ENCODE measurements at places on chromosomes 12 and 14.

DNA sequence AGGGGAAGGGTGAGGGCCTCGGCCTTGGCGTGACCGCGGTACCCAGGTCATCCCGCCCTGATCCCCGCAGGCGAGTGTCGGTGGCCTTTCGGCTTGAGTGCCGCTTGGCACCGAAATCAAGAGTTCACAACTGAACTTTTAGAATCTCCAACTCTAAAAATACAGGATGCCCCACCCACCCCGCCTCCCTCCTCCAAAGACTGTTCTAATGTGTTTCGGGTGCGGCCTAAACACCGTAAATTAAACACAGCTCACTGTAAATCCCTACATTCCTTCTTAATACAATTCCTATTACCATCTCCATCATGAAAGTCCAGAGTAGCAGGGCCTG is 11.4 kb downstream of the SCNN1A start:
- no peak for DNase-seq

- DNase-seq = no peak
Measured at GRCh38 chr14:91904956-91905645, 37.8 kb upstream of the TC2N start.

GRCh38 chr14:23544511-23545447 is 6.8 kb downstream of the ZFHX2 start:
- DNase-seq = no peak

DNA sequence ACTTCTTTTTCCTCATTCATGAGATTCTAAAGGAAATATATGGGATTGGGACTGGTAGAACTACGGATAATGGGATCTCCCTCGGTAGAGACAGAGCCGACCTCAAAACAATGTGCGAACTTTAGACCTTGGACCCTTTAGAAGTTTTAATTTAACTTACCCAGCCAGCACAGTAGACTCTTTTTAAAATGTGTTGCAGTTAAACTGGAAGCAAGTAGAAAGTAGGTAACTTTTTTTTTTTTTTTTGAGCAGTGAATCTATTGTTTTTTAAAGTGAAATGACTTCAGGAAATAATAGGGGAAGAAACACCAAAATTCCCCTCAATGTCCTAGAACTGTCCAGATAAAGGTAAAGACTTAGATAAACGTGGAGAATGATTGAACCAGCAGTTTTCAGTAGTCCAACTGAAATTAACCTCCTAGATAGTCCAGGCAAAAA is 1.1 kb upstream of the ATXN2 start:
- DNase-seq = no peak

- DNase-seq = no peak
Measured at GRCh38 chr12:110262442-110263388, 18.3 kb upstream of the ATP2A2 start.

GRCh38 chr14:25833341-25834126 is 764.3 kb downstream of the NOVA1 start:
- no peak for DNase-seq

GRCh38 chr14:93137864-93138263 is 22.1 kb upstream of the ITPK1 start:
- DNase-seq = no peak

DNA sequence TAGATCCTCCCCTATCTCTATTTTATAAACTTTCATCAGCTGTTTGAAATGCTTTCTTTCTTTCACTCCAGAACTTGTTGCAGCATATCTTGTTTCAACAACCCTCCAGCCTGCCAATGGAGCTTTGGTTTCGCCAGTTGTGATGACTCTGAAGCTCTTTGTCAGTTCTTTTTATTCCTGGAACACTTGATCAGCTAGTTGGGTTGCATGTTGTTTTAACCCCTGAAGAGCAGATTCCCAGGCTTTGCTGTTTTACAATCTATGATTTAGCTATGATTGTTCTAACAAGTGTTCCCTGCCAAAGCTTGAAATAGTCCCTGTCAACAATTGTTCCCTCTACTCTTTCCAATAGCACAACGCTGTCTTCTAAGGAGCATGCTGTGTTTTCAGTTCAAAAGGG is 50.6 kb upstream of the FUT8 start:
- no peak for DNase-seq

DNA sequence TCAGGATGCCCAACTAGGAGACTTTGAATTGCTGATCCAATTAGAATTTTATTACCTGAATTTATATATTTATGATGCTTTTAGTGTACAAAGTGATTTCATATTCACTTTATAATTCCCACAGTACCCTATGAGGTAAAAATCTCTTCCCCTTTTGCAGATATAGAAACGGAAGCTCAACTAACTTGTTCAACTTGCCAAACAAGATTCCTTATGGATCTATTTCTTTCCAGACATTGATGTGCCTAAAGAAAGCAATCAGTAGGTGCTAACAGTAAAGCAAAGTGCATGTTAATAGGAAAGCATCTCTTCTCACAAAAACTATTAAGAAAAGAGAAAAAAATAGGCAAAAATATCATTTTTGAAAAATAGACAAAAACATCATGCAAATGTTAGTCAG is 65.9 kb upstream of the PPP1R12A start:
- DNase-seq = no peak

DNA sequence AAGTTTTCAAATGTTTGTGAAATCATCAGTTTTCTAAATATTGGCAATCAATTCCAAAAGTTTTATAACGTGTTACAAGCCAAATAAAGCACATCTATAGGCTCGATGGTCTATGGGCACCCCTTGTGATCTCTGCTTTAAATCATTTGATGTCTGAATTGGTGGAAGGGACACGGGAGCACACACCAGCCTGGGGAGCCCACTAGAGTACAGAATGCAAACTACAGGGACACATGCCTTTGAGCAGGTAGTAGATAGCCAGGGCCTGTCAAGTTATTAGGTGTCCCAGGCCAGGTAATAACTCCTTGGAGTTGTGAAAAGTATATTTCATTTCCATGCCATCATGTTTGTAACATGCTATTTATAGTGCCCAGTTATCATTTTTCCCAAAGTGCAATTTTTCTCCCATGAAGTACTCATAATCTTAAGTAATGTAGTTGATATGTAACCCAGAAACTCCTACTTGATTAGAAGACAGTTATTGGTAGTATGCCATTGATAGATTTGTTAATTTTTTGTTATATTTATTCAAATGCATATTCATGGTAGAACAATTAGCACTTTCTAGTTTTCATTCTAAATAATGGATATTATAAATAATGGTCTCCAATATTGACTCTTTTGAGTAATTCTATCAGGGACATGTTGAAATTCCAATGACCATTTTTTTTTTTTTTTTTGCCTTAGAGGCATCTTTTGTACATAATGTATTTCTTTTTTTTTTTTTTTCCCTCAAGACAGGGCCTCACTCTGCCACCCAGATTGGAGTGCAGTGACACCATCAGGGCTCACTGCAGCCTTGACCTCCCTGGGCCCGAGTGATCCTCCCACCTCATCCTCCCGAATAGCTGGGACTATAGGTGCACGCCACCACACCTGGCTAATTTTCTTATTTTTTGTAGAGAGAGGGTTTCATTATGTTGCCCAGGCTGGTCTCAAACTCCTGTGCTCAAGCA is 96.9 kb upstream of the FGD4 start:
- no peak for DNase-seq

DNA sequence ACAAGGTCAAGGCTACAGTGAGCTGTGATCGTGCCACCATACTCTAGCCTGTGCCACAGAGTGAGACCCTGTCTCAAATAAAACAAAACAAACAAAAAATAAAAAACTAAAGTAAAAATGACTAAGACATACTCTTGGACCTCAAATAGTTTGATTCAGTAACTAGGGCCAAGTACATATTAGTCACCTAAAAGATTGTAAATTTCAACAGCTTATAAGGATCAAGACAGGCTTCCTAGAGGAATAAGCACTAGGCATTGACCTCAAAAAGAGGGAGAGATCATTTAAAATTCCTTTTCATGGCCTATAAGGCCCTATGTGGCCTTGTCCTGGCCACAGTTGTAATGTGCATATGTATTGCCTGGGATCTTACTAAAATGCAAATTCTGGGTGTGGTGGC is 46.0 kb upstream of the CHST11 start:
- DNase-seq = no peak

- DNase-seq = no peak
Measured at GRCh38 chr12:52645982-52646381, 6.0 kb downstream of the KRT2 start.

DNA sequence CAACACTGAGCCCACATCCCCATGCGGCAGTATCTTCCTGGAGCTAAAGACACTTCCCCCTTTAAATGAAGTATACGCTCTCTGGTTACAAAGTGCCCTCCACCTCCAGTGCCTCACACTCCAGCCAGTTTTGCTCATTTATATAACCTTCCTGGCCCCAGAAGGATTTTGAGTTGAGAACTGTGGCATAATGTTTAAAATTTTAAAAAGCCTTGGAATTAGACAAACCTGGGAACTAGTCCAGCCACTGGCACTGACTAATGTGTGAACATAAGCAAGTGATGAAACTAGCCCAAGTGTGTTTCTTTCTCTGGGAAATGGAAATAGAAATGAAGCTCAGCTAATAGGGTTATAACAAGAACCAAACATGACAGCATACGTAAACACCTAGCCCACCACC is 723.7 kb upstream of the USP15 start:
- DNase-seq = no peak

DNA sequence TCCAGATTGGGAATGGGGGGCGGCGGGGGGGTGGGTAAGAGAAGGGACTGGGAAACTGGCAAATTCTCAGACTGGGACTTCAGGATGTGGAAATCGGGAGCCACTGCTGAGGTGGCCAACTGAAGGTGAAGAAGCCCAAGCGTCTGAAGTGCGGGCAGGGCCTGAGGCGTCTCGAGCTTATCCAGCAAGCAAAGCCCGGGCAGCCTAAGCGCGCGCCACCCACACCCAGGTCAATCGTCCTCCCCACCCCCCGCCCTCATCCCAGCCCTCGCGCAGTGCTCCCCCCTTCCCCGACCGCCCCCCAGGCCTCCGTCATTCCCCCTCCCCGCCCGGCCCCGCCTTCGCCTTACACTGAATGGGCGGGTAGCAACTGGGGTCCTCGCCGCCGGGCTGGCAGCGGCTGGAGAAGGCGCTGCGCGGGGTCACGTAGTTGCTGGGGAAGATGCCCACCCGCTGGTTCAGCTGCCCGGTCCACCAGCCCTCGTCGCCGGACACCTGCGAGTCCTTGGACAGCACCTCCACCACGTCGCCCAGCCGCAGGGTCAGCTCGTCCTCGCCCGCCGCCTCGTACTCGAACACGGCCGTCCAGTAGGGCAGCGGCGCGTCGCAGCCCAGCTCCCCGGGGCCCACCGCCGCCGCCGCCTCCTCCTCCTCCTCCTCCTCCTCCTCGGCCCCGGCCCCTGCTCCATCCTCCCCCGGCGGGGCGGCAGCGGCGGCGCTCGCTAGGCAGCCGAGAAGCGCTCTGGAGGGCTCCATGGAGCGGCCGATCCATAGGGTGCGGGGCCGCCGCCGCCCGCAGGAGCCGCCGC is 693 bp downstream of the MAP3K9 start:
- DNase-seq = no peak

DNA sequence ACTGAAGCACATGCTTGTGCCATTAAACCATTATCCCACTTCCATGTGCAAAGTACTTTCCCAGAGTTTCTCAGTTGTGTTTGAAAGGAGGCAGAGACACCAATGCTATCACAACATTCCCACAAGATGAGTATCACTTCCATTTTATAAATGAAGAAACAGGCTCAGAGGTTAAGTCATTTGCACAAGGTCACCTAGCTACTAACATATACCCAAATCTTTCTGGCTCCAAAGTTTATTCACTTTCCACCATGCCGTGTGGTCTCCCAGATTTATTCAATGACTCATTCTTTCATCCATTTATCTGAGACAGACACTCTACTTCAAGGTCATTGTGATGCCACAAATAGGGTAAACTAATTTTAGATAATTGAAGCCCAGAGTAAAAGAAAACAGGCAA is 9.4 kb downstream of the ART4 start:
- no peak for DNase-seq

DNA sequence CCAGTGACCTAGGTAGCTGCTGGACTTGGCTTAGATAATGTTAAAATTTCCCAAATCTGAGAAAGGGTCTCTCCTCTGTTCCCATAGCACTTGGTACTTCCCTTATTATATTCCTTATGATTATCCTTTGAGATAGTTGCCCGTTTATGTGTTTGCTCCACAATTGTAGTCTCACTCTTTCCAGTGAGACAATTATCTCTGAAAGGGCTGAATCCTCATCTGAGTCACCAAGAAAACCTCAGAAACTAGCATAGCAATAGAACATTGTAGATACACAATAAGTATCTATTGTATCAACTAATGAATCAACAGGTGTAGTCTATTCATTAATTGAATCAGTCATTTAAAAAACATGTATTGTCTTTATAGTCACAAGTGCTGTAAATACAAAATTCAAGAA is 119.1 kb upstream of the FAR2 start:
- no peak for DNase-seq

Data from cortex of kidney (tissue), 1 donor.